ENCODE measurements at places on chromosomes 5 and 9.

GRCh38 chr9:38119560-38120236, 50.7 kb upstream of the SHB start:
- no peak for DNase-seq

DNA sequence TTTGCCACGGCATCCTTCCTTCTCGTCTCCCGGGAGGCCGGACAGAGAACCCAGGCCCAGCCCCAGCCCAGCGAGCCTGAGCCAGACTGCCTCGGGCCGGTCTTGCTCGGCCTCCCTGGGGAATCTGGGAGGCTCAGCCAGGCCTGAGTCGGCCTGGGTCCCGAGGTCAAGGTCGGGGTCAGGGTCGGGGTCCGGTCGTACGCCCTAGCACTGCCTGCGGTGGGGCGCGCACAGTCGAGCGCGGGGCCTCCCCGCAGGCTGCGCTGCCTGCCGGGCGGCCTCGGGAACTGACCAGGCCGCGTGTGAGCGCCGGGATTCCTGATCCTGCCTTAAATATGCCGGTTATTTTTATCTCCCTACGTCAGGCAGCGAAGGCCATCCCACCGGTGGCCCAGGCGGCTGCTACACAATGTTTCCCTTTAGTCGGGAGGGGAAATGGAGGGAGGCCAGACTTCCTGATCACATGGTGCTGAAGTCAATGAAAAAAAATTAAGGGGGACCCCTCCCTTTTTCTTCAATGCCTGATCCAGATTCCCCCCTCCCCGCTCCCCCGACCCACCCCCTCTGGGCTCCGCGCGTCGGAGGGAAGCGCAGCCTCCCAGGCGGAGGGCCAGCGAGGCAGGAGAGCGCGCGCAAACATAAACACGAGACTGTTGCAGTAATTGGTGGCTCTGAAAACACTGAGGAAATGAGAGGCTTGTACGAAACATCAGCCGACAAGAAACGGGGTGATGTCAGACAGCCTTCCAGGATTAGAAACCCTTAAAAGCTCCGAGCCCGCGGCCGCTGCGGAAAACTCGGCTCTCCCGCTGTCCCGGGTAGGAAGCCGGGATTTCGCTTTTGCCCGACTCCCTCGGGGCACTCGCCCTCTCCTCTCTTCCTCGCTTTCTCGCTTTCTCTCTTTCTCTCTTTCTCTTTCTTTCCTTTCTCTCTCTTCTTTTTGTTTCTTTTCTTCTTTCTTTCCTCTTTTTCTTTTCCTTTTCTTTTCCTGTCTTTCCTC, 148.2 kb upstream of the KLF4 start:
- DNase-seq, result no peak

- peak; percentile 65 for DNase-seq
Measured at GRCh38 chr5:175696139-175696854, 38.4 kb downstream of the HRH2 start.

DNA sequence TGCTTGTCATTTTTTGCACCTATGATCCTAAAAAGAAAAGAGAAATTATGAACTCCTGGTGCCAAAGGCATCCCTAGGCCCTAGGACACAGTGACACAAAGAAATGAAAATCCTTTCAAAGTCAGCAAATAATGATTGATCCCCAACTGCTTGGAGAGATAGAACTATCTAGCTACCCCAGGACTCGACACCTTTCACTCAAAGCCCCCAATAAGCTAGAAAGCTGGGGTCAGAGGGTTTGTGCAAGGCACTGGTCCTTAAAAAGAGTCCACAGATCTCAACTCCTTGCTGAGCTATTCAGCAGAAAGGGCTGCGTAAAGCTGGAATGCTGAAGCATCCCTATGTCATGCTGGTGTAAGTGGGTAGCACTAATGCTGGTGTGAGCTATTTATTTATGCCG, 31.8 kb upstream of the MAP1B start:
- DNase-seq, result no peak

GRCh38 chr9:38244971-38245370, 147.5 kb upstream of the ALDH1B1 start:
- no peak for DNase-seq

DNA sequence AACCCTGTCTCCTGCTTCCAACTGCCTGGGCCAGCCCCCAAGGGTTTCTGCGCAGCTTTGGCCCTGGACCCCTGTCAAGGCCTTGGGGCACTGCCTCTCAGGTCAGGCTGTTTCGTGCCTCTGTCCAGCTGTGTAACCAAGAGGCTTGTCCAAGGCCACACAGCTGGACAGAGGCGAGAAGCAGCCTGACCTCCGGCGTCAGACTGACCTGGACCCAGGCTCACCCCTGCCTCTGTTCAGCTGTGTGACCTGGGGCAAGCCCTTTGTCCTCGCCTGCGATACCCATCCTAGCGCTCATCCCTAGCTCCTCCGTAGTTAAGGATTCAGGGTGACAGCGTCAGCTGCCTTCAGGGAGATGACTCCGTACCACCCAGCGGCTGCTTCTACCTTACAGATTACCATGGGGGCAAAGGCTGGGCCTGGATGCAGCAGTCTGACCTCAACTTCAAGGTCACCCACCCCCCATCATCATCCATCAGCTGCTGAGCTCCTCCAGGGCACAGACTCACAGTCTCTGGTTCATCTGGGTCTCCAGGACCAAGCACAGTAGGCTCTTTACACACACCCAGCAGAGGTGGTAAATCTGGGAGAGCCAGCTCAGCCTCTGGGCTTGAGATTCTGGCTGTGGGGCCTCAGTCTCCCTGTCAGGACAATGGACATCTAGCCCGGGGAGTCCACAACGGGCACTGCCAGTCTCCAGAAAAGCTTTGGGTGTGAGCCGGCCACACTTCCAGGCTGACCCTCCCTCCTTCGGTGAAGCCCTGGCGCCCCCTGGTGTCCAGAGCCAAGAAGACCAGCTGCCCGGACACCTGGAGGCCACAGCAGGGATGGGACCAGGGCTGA, 7.9 kb downstream of the AK1 start:
- DNase-seq, result peak; percentile 72

Measured in CD4-positive, alpha-beta memory T cell (primary cell).